ENCODE measurements at places on chromosomes 1 and 21.

DNA sequence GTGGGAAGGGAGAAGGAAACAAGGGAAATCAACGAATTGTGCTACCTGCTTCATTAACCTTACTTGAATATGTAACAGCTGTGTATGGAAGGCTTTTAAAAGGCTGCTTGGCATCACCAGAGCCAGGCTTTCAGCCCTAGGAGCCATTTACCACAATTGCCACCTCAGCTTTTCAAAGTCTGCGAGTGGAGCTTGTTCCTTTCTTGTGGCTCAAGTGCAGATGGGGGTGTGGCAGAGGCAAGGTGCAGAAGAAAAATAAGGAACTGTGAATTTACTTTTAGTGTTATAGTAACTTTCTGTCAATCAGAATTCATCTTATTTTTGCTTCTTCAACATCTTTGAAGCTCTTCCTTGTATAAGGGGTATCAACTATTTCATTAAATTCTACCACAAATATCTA lies 17.6 kb downstream of the CLCA2 start:
- DNase-seq, result no peak

GRCh38 chr1:207823880-207824566 lies 72.2 kb downstream of the CD46 start:
- DNase-seq, result no peak

GRCh38 chr1:204456826-204457442 lies 37.7 kb downstream of the PIK3C2B start:
- no peak for DNase-seq

GRCh38 chr1:911875-912739 lies 11.6 kb upstream of the SAMD11 start:
- no peak for DNase-seq

DNA sequence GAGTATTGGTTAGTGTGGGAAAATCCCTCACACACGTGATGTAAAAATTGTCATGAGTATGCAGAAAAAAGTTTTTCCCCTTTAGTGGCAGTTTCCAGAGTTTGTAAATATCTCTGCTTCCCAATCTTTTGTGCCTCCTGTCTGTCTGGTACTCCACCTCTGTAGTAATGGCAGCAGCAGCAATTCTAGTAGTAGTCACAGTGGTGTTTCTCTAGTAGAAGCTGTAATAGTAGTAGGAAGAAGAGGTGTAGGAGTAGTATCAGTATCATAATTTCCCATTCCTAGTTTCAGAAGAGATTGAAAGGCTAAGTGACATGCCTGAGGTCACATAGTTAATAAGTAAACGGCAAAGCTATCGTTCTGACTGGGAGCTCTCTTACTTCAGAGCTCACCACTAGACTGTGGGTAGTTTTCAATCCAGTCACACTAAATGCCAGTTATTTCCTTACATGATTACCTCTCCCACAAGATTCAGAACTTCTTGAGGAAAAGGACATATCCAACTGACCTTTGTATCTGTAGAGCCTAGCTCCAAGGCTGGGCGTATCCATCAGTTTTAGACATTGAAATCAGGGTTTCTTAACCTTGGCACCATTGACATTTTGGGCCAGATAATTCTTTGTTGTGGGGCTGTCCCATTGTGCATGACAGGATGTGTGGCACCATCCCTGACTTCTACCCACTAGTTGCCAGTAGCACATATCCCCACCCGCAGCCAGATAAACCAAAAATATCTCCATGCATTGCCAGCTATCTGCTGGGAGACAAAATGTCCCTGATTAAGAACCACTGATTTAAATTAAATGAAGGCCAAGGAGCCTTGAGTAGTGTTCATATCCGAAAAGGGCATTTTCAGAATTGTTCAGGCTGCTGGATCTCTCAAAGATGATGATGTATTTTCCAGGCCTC lies 135.9 kb downstream of the FGGY start:
- no peak for DNase-seq
